ENCODE measurements at places on chromosomes 5 and 9. TPM values are rescaled to one million over a fixed set of nuclear protein-coding genes. Genes with fewer than 3 reads are reported as not detected.

DNA sequence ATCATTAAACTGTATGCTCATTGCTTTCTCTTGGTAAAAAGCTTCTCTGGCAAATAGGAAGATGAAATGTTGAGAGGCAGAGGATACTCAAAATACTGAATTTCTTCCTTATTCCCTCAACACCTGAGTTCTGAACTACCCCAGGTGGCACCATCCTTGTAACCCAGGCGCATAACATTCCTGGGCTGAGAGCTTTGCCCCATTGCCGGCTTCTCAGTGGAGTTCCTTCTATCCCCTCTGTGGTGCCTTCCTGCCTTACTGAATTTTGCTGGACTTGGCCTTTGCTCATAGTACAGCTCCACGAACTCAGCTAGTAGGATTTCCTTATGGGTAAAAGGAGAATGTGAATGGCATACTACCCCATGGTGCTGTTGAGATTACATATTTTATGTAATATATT, 54.7 kb downstream of the BASP1 start:
- H3K36me3 ChIP-seq = peaks cover 1% of the 10 kb centered on the region
- H3K27me3 ChIP-seq = peaks cover 4% of the 10 kb centered on the region
- no peak overlapping the region for H3K27ac ChIP-seq
- DNase-seq = no peak

GRCh38 chr9:77176686-77177142, 620 bp upstream of the VPS13A start:
- no peak for DNase-seq
- H3K4me1 ChIP-seq = peaks cover 26% of the 10 kb centered on the region
- H3K27me3 ChIP-seq = no peaks in the 10 kb centered on the region
- peak overlapping the region; percentile 91 for H3K27ac ChIP-seq
- H3K36me3 ChIP-seq = peaks cover 4% of the 10 kb centered on the region

DNA sequence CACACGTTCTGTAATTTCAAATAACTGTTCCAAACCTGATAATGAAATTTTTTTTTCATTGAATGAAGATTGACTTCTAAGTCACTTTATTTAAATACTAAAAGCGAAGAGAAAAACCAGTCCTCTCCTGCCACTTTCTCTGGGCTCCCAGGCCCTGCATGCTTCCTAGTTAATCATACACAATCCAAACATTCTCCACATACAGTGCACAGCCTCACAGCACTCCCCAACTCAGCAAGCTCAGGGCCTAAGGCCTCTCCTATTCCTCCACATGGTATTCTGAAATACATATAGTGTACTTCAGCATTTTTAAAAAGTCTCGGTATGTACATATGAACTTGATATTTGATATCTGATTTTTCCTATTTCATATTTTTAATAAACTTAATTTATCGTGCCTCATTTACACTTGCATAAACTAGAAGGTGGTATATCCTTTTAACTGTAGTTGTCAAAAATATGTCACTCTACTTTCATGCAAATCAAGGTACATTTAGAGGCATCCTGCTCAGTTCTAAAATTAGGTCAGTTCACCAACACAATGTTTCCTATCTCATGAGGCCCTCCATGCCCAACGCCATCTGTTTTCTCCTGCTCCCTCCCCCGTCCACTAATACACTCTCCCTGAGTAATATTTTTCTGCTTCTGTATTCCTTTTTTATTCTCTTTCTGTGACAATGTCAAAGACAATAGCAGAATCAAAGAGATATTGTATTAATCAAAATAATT, 206.7 kb downstream of the ARRDC3 start:
- H3K27ac ChIP-seq = no peak overlapping the region
- H3K36me3 ChIP-seq = no peaks in the 10 kb centered on the region
- no peak overlapping the region for H3K4me3 ChIP-seq
- peaks cover 3% of the 10 kb centered on the region for H3K27me3 ChIP-seq

- H3K4me1 ChIP-seq = no peaks in the 10 kb centered on the region
- no peak overlapping the region for H3K4me3 ChIP-seq
- no peaks in the 10 kb centered on the region for H3K27me3 ChIP-seq
- no peak for DNase-seq
- H3K36me3 ChIP-seq = no peaks in the 10 kb centered on the region
- no peak overlapping the region for H3K27ac ChIP-seq
Measured at GRCh38 chr9:17291766-17292165, 156.9 kb downstream of the CNTLN start.

DNA sequence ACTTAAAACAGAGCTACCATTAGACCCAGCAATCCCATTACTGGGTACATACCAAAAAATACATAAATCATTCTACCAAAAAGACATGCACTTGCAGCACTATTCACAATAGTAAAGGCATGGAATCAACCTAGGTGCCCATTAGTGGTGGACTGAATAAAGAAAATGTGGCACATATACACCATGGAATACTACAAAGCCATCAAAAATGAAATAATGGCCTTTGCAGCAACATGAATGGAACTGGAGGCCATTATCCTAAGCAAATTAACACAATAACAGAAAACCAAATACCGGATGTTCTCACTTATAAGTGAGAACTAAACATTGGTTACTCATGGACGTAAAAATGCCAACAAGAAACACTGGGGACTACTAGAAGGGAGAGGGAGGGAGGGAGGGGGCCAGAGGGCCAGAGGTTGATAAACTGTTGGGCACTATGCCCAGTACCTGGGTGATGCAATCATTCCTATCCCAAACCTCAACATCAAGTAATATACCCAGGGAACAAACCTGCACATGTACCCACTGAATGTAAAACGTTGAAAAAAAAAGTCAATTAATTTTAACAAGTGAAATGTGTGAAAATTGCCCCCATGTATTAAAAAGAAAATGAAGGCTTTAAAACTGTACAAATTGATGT, 24.5 kb upstream of the GPR150 start:
- no peak for DNase-seq
- H3K4me3 ChIP-seq = no peak overlapping the region
- peaks cover 12% of the 10 kb centered on the region for H3K4me1 ChIP-seq
- no peaks in the 10 kb centered on the region for H3K27me3 ChIP-seq

GRCh38 chr9:113425072-113425471, 14.5 kb downstream of the C9orf43 start:
- no peak overlapping the region for H3K27ac ChIP-seq
- H3K4me1 ChIP-seq = no peaks in the 10 kb centered on the region
- peaks cover 5% of the 10 kb centered on the region for H3K27me3 ChIP-seq
- H3K36me3 ChIP-seq = no peaks in the 10 kb centered on the region

- DNase-seq = no peak
- no peak overlapping the region for H3K4me3 ChIP-seq
- no peak overlapping the region for H3K27ac ChIP-seq
- H3K4me1 ChIP-seq = no peaks in the 10 kb centered on the region
Measured at GRCh38 chr5:17238521-17239041, 21.1 kb downstream of the BASP1 start.

DNA sequence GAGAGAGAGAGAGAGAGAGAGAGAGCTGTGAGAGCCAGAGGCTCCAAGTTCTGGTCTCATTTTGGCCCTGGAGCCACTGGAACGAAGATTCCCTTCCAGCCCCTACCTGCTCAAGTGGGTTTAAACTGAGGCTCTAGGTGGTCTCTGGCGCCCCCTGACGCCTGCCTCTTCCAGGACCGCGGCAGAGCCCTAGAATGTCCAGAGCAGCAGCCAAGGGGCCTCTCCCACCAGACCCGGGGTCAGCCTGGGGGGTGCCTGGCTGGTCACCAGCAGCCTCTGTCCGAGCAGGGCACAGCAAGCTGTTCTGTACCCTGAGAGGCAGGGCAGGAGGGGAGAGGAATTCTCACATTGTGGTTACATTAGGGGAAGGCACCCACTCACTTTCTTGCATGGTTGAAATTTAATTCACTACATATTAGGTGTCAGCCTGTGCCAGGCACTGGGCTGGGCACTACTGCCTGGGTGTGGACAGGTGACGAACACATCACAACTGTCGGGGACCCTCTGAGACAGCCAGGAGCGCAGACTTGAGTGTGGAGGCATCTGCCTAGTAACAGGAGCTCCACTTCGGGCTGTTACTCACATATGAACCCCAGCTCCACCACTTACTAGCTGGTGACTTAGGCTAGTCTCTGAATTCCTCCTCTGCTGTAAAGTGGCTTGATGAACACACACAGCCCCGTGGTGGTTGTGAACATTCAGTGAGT, 44.5 kb downstream of the AMBP start:
- no peak overlapping the region for H3K27ac ChIP-seq
- DNase-seq = peak; percentile 8
- no peaks in the 10 kb centered on the region for H3K27me3 ChIP-seq
- H3K4me3 ChIP-seq = no peak overlapping the region
- no peaks in the 10 kb centered on the region for H3K36me3 ChIP-seq
- H3K4me1 ChIP-seq = no peaks in the 10 kb centered on the region

DNA sequence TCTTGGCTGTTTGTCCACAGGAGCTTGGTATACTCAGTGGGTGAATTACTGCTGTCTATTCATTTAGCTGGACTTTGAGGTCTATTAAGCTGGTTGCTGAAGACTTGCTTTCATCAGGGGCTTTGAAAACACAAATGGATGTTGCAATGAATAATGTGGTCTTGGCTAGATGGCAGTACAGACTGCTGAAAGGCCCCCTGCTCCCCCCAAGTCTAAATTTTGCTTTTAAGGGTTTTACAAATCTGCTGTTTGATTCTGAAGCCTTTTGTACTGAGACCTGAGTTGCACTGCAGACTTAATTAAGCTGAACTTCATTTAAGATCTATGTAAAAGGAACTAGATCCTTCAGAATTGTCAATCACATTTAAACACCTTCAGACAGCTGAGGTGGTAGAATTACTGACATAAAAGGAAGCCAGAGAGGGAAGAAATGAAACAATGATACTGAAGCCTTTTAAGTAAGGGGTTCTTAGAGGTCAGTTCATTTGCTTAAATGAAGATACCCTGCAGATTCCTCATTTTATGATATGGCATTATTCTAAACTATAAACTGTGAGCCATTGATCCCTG, 37.3 kb downstream of the KCTD16 start:
- no peak overlapping the region for H3K27ac ChIP-seq
- no peak overlapping the region for H3K4me3 ChIP-seq
- H3K36me3 ChIP-seq = no peaks in the 10 kb centered on the region

GRCh38 chr9:20997503-20998076, 33.9 kb downstream of the HACD4 start:
- H3K4me1 ChIP-seq = peaks cover 28% of the 10 kb centered on the region
- peak overlapping the region; percentile 49 for H3K27ac ChIP-seq
- no peak for DNase-seq
- H3K27me3 ChIP-seq = no peaks in the 10 kb centered on the region

DNA sequence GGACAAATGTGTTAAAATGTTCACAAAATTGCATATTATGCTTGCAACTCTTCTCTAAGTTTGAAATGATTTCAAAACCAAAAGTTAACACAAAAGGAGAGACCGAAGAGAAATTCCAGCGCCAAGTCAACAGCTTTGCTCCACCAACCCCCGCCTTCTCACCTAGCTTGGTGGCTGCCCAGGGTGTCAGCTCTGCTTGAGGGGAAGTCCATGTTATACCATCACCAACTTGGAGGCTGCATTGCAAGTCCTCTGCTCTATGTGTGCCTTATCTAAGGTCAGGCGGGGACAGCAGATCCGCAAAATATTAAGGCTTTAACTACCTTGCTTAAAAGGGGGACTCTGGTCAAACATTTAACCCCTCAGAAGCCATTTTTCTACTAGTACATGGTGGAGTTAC, 14.6 kb downstream of the CCNJL start:
- DNase-seq = no peak
- no peaks in the 10 kb centered on the region for H3K27me3 ChIP-seq
- H3K27ac ChIP-seq = no peak overlapping the region
- no peak overlapping the region for H3K4me3 ChIP-seq

GRCh38 chr5:159851053-159851452, 65.2 kb upstream of the ADRA1B start:
- H3K4me1 ChIP-seq = no peaks in the 10 kb centered on the region
- no peak overlapping the region for H3K27ac ChIP-seq
- H3K27me3 ChIP-seq = peaks cover 17% of the 10 kb centered on the region
- no peak for DNase-seq
- no peak overlapping the region for H3K4me3 ChIP-seq

DNA sequence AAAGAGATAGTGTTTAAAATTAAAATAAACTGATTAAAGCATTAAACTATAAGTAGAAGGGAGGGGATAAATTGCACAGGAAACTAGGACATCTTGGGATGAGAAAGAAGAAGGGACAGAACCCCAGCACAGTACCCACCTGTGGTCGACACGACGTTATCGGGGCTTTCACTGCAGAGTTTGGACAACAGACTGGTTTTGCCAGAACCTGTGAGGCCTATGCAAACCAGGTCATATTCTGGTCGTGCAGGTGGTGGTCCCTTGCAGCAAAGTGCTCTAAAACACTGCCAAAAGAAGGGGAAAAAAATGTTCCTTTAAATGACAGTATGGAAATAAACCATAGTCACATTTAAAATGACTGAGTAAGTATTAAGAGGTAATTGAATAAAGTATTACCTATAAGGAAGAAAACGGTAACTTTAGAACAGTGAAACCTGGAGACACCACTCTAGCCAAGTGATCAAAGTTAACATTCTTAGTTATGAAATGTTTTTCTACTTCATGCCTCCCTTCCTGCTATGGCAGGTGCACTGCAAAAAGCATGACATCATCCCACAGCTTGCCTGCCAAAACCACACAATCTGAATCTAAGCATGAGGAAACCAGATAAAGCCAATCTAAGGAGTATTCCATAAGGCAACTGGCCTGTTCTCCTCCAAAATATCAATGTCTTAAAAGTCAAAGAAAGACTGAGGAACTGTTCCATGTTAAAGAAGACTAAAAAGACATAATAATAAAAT, 138.6 kb downstream of the ARL15 start:
- H3K27ac ChIP-seq = no peak overlapping the region
- DNase-seq = no peak
- H3K4me1 ChIP-seq = peaks cover 3% of the 10 kb centered on the region
- H3K27me3 ChIP-seq = no peaks in the 10 kb centered on the region
- H3K4me3 ChIP-seq = no peak overlapping the region
- peaks cover 47% of the 10 kb centered on the region for H3K36me3 ChIP-seq

TXNDC8 gene
- not detected for total RNA-seq

SLC6A19 gene
- total RNA-seq = not detected

CLPTM1L gene
- 90.0 TPM for total RNA-seq

PCDHGB6 gene
- total RNA-seq = not detected

PCDHB8 gene
- not detected for total RNA-seq

FIBCD1 gene
- total RNA-seq = not detected
